ENCODE measurements at places on chromosomes 3 and 15.

GRCh38 chr3:134562055-134562454, 76.2 kb downstream of the CEP63 start:
- H3K27me3 ChIP-seq = no peaks in the 10 kb centered on the region
- no peak overlapping the region for H3K27ac ChIP-seq
- H3K4me3 ChIP-seq = no peak overlapping the region
- DNase-seq = no peak
- no peaks in the 10 kb centered on the region for H3K36me3 ChIP-seq
- no peaks in the 10 kb centered on the region for H3K4me1 ChIP-seq

GRCh38 chr3:66469220-66469640, 31.6 kb downstream of the LRIG1 start:
- no peak for DNase-seq
- H3K27ac ChIP-seq = no peak overlapping the region
- no peaks in the 10 kb centered on the region for H3K27me3 ChIP-seq
- no peaks in the 10 kb centered on the region for H3K36me3 ChIP-seq
- peaks cover 3% of the 10 kb centered on the region for H3K4me1 ChIP-seq

DNA sequence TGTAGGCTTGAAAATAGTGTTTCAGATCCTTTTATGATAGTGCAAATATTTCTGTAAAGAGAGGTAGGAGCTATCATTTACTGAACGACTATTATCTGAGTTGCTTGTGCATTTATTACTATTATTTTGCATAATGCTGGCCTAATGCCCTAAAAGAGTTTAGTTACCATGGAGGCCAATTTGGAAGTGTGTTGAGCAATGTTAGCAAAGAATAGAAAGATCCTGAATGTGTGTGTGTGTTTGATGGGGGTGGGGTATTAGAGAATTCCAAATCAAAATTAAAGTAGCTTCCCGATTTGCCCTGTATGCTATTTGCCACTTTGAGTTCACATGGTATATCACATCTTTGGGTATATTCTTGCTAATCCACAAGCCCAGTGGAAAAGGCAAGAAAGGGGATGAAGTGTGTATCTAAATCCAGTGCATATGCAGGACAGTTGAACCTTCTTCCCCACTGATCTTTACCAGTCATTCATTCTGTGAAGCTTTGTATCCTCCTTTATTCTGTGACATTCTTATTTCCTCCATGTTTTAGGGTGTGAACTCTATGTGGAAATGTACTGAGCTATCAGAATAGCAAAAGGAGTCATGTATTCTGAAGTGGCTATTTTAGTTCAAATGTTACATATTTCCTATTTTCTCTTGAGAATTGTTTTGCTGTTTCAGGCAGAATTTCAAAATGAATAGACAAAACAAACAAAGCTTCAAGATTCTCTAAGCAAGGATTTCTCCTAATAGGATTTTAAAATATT, 45.7 kb upstream of the PLSCR5 start:
- no peak overlapping the region for H3K27ac ChIP-seq
- H3K4me1 ChIP-seq = no peaks in the 10 kb centered on the region
- no peak for DNase-seq
- H3K4me3 ChIP-seq = no peak overlapping the region
- no peaks in the 10 kb centered on the region for H3K36me3 ChIP-seq

- H3K27me3 ChIP-seq = no peaks in the 10 kb centered on the region
- H3K27ac ChIP-seq = no peak overlapping the region
- peaks cover 54% of the 10 kb centered on the region for H3K4me1 ChIP-seq
- no peak for DNase-seq
- no peaks in the 10 kb centered on the region for H3K36me3 ChIP-seq
- no peak overlapping the region for H3K4me3 ChIP-seq
Measured at GRCh38 chr3:136192831-136193230, 3.3 kb downstream of the MSL2 start.

- H3K4me3 ChIP-seq = no peak overlapping the region
- no peaks in the 10 kb centered on the region for H3K27me3 ChIP-seq
- no peak for DNase-seq
- no peaks in the 10 kb centered on the region for H3K4me1 ChIP-seq
Measured at GRCh38 chr3:145882436-145882835, 278.5 kb downstream of the PLOD2 start.

GRCh38 chr3:49665822-49666519, 8.2 kb upstream of the APEH start:
- H3K36me3 ChIP-seq = no peaks in the 10 kb centered on the region
- no peak overlapping the region for H3K27ac ChIP-seq
- no peaks in the 10 kb centered on the region for H3K4me1 ChIP-seq
- no peak for DNase-seq
- no peaks in the 10 kb centered on the region for H3K27me3 ChIP-seq

- H3K36me3 ChIP-seq = no peaks in the 10 kb centered on the region
- peaks cover 8% of the 10 kb centered on the region for H3K27me3 ChIP-seq
- H3K27ac ChIP-seq = no peak overlapping the region
- H3K4me1 ChIP-seq = no peaks in the 10 kb centered on the region
Measured at GRCh38 chr15:61629269-61629668, 400.2 kb upstream of the RORA start.

DNA sequence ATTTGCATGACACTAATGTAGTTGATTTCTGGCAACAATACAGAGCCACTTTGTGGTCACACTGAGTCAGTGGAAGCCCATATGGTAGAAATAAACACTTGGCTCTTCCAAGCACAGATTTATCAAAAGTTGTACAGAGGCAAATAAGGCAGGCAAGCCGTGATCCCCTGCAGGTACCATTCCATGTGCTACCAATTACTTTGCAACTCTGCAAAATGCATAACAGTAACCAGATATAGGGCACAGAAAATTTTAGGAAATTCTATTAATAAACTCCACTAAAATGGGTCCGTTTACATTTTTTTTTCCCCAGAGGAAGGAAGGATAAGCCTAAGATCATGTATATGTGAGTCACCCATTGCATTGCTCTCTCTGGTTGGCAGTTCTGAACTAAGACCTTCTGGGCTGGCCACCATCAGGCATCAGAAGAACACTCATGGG, 103.1 kb upstream of the PTX3 start:
- DNase-seq = no peak
- H3K27ac ChIP-seq = no peak overlapping the region
- H3K4me1 ChIP-seq = no peaks in the 10 kb centered on the region
- no peaks in the 10 kb centered on the region for H3K36me3 ChIP-seq

DNA sequence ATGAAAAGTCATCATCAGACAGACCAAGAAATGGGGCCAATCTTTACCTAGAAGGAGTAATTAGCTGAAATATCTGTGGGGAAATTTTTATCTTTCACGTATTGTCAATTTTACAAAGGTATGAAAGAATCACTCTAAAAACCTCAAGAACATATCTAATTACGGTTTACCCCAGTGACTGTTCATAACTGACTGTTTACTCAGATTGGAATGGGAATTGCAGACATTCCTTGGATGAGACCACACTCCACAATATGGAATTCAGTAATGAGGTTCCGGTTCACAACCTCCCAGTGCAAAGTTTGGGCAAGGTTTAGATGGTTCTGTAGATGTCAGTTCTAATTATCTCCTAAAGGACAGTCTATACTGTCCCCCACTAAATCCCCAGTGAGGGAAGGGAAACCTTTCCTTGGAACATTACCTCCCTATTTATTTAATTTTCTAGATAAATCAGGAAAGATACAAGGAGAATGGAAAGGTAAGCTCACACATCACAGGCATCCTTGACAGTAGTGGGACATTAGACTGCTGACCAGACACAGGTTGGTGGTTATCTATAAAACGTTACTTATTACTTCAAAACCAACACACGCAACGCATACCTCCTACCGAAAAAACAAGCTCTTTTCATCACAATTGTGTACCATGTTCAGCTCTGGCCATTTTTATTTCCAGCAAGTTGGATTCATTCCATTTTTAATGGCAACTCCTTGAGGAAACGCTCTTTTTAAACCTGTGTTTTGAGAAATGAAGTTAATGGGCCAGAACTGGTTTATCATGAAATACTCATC, 129.9 kb downstream of the RORA start:
- peaks cover 42% of the 10 kb centered on the region for H3K27me3 ChIP-seq
- DNase-seq = no peak
- H3K27ac ChIP-seq = no peak overlapping the region
- H3K36me3 ChIP-seq = no peaks in the 10 kb centered on the region

- no peak overlapping the region for H3K27ac ChIP-seq
- H3K4me3 ChIP-seq = no peak overlapping the region
- H3K27me3 ChIP-seq = no peaks in the 10 kb centered on the region
- 0 out of 2 replicates have a peak, but pooled peaks cover 2% of the 10 kb centered on the region for H3K4me1 ChIP-seq
- H3K36me3 ChIP-seq = no peaks in the 10 kb centered on the region
Measured at GRCh38 chr3:142876417-142876816, 12.5 kb downstream of the PCOLCE2 start.

DNA sequence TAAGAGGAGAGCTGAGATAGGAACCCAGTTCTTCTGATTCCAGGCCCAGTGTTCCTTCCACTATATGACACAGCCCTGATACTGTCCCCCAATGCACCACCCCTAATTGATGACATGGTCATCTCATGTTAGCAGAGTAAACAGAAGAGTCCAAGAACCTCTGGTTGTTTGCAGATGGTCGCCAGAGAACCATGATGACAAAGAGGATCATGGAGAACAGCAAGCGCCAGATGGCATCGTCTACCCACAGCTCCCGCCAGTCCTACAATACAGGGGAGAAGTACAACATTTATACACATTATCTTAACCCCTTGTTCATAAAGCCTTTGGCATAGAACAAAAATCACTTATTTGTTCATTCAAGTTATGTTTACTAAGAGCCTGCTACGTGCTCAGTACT, 18.5 kb upstream of the VPS39 start:
- H3K4me1 ChIP-seq = no peaks in the 10 kb centered on the region
- H3K36me3 ChIP-seq = peaks cover 29% of the 10 kb centered on the region
- no peak for DNase-seq
- H3K27ac ChIP-seq = no peak overlapping the region
- no peaks in the 10 kb centered on the region for H3K27me3 ChIP-seq

GRCh38 chr15:95284933-95285421, 1045.5 kb upstream of the NR2F2 start:
- no peaks in the 10 kb centered on the region for H3K36me3 ChIP-seq
- H3K4me3 ChIP-seq = no peak overlapping the region
- no peaks in the 10 kb centered on the region for H3K27me3 ChIP-seq
- H3K27ac ChIP-seq = no peak overlapping the region
- H3K4me1 ChIP-seq = no peaks in the 10 kb centered on the region

DNA sequence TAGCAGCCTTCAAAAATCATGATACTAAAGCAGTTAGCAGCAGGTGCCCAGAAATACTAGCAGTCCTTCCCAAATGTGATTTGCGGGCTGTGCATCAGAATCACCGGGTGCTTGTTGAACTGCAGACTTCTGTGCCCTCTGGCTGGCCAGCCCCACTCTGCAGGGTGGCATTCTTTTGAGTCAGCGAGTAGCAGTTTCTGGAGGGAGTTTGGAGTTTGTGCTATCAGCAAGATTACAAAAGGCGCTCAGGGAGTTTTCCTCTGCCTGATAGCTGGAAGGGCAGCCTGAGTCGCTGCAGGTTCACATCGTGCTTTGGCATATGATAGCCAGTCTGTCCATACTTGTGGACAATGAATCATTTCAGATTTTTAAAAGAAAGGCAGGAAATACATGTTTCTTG, 57.6 kb downstream of the CLDN11 start:
- DNase-seq = no peak
- no peak overlapping the region for H3K4me3 ChIP-seq
- no peaks in the 10 kb centered on the region for H3K36me3 ChIP-seq
- no peaks in the 10 kb centered on the region for H3K4me1 ChIP-seq
- H3K27me3 ChIP-seq = no peaks in the 10 kb centered on the region
- no peak overlapping the region for H3K27ac ChIP-seq

- no peaks in the 10 kb centered on the region for H3K4me1 ChIP-seq
- H3K36me3 ChIP-seq = no peaks in the 10 kb centered on the region
- H3K27me3 ChIP-seq = peaks cover 12% of the 10 kb centered on the region
- no peak for DNase-seq
- H3K4me3 ChIP-seq = no peak overlapping the region
Measured at GRCh38 chr15:101781928-101782327, 21.4 kb upstream of the OR4F6 start.

DNA sequence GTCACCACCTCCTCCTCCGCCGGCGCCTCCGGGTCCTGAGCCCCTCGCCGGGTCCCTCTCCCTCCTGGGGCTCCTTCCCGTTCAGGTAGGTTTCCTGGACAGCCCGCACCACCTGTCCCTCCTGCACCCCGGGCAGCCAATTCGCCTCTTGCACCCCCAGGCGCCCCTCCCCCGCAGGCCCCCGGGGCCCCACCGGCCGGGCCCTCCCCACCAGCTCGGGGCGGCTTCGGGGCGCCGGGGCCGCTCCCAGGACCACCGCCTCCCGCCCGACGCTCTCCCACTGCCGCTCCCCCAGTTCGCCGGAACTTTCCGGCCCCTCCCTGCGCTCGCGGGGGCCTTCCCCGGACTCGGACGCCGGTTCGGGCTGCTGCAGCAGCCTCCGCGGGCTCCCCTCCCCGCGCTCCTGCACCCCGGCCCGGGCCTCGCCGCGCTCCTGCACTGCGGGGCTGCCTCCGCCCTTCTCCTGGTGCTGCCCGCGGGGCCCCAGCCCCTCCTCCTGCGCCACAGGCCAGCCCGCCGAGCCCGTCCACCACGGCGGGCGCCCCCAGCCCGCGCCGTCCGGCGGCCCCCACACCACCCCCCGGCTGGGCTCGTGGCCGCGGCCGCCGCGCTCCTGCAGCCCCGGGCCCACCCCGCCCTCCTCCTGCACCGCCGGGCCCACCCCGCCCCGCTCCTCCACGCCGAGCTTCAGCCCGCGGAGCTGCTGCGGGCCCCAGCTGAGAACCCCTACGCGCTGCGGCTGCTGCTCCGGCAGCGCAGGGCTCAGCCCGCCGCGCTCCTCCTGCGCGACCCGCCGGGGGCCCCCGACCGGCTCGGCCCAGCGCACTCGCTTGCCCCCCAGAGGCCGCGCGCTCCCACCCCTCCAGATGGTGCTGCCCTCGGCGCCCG, 587 bp upstream of the TNK2 start:
- no peaks in the 10 kb centered on the region for H3K36me3 ChIP-seq
- H3K4me1 ChIP-seq = peaks cover 36% of the 10 kb centered on the region
- no peak for DNase-seq
- no peaks in the 10 kb centered on the region for H3K27me3 ChIP-seq
- peak overlapping the region; percentile 63 for H3K27ac ChIP-seq

DNA sequence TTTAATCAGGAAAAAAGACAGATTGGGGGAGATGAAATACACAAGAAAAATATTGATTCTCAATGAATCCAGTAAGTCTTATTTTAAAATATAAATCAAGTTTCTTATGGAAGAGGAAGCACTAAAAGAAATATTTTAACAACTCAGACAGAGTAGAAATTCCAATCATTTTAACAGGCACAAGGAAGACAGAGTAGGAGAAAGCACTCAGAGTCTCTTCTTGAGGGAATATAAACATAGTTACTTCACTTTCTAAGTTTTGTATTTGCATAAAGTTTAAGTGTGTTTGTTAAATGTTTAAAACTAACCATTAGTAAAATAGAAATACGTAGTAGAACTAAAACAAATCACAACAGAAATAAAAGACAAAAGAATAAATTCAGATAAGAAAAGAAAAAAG, 24.5 kb upstream of the RTP4 start:
- peaks cover 14% of the 10 kb centered on the region for H3K27me3 ChIP-seq
- no peaks in the 10 kb centered on the region for H3K36me3 ChIP-seq
- H3K27ac ChIP-seq = no peak overlapping the region
- H3K4me3 ChIP-seq = no peak overlapping the region
- no peak for DNase-seq

DNA sequence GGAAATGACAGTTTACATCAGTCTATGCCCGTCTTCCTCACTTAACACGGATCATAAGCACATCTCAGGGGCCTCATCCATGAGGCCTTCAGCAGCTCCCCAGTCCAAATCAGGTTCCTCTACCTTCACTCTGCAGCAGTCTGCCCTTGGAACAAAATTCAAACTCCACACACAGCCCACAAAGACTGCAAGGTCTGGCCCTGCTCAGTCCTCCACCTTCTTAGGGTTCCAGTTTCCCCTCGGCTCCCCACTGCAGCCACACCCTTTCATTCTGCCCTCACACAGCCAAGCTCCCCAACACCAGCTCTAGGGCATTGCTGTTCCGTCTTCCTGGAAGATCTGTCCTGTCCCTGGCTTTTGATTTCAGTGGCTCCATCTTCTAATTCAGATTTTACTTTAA, 95.2 kb upstream of the IQSEC1 start:
- no peak overlapping the region for H3K4me3 ChIP-seq
- H3K27me3 ChIP-seq = 0 out of 2 replicates have a peak, but pooled peaks cover 5% of the 10 kb centered on the region
- H3K27ac ChIP-seq = no peak overlapping the region
